ENCODE measurements at places on chromosomes 3 and 15.

DNA sequence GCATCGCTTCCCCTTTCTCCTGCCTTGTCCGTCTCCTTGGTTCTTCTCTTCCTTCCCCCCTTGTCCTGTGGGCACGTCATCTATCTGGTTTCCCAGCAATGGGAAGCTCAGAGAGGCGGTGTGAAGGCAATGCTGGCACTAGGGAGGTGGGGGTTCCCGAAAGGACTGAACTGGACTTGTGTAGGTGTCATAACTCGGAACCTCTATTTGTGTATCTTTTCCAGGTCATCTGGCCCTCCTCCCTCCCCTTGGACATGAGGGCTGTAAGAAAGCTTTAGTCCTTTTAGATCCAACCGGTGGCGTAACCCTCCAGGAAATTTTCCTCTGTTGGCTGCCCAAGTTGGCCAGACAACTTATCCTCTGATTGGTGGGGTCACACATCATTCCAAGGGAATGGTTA is 231.5 kb upstream of the TLE3 start:
- DNase-seq = no peak

DNA sequence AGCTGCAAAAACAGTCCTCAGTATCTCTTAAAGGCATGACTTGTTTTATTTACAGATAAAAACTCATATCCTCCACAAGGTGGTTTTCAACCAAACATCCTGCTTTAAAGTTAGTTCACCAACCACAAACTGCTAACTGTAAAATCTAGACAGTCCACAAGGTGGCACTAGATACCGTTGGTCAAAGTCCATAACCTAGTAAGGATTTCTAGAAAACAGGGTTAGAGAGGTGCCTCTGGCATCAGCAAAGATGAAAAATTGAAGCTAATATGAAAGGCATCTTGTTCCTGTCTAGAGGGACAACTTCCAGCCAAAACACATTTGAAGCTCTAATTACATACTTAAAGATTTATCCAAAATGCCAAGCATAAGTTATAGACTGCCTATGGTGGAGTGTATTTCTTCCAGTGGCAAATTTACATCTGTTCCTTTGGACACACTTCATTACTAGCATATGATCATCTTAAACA is 56.0 kb downstream of the ZMAT3 start:
- no peak for DNase-seq

DNA sequence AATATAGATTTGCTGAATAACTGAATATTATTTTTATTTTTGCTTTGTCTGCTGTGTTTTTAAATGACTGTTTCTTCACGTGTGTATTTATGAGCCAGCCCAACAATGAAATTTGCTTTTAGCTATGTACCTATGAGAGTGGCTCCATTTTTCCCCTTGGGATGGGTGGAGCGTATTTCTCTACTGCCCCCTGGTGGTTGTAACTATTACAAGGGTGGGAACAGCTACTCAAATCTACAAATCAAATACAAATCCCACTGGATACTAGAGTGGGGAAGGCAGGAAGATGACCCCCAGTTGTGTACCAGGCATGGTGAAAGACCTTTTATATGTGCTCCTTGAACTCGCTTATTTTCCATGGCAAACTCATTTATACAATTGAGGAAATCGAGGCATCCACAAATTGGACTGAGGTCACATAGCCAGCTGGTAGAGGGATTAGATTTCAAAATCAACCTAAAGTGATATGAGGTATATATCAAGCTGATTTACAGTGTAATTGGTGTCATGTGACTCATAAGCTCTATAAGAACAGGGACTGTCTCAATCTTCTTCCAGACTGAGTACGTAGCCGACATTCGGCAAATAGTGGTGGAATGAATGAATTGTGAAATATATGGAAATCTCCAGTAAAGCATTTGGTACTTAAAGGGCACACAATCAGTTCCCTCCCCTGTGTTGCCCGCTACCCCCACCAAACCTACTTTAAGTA is 69.5 kb upstream of the VEPH1 start:
- peak; percentile 80 for DNase-seq

GRCh38 chr3:171396048-171396447 is 64.2 kb downstream of the TNIK start:
- DNase-seq = no peak

GRCh38 chr3:111989061-111989678 is 9.6 kb upstream of the TAGLN3 start:
- DNase-seq = peak; percentile 57

DNA sequence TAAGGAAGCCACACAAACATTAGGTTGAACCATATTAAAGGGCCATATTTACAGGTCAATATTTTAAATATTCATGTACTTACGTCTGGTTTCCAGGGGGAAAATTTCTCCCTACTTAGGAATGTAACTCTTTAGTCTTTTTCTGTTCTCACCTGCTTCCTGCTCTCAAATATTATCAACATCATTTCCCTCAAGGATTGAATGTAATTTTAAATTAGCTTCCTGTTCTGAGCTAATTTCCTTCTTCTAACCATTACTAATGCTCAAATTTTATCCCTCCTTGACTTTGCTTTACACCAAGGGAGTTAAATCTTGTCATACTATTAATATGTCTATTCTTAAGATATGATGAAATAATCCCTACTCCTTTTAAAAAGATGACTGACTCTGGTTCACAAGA is 103.4 kb upstream of the UBP1 start:
- no peak for DNase-seq

GRCh38 chr15:74752531-74752930 is 3.9 kb downstream of the CYP1A2 start:
- peak; percentile 93 for DNase-seq

DNA sequence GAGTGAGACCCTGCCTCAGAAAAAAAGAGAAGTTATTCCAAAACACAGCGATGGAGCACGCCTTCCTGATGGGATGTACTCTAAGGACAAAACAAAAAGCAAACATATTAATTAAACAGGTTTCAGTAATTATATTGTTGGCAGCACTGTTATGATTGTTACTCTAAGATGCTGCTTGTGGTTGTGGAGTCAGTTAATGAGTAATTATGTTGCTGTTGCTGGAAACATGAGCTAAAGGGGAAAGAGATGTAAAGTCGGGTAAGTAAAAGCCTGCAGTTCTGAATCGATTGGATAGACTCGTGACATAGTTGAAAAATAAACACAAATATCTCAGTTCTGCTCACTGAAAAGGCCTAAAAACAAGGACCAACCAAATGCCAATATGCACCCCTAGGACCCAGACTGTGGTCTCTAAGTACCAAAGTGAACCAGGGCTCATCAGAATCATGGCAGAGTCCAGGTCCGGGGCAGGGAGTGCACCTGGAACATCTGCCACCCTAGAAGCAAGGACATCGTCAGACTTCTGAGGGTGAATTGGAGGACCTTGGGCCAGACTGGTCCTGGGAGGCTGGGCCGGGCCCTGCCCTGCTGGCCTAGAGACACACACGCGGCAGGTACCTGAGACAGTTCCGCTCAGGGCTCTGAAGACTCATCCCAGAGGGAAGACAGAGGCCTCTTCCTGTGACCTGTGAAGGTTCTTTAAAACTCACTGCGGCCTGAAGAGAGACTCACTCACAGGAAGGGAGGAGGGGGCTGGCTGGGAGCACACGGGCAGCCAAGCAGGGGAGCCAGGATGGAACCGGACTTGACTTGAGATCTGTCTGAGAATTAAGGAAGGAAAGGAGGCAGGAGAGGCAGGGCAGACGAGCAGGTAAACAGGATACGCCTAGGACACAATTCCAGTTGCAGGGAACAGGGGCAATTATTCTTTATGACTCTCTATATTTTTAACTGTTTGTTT is 140.5 kb downstream of the LRRK1 start:
- DNase-seq = peak; percentile 55

DNA sequence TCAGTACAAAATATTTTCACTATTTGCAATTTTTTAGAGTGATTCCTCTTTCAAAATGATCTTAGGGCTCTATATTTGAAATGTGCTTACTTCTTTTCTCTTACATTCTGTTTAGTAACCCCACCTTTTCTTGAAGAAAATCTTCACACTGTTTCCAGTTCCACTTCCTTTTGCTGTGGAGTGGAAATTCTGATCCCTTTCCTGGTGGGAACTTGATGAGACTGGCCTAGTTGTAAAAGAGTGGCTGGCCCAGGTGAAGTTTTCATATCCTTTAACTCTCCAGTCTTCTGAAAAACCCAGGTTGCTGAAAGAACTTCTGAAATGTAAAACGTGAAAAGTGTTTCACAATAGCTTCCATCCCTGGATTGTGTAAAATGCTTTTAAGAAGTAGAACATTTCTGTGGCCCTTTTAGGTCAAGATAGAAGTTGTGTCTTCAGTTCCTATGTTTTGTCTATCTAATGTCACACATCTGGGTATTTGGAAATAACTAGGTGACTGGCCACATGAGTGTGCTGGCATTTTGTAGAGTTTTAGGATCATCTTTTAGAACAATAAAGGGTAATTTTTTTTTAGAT is 84.8 kb upstream of the LRIG1 start:
- no peak for DNase-seq

GRCh38 chr3:128524374-128525299 is 31.6 kb upstream of the GATA2 start:
- no peak for DNase-seq

DNA sequence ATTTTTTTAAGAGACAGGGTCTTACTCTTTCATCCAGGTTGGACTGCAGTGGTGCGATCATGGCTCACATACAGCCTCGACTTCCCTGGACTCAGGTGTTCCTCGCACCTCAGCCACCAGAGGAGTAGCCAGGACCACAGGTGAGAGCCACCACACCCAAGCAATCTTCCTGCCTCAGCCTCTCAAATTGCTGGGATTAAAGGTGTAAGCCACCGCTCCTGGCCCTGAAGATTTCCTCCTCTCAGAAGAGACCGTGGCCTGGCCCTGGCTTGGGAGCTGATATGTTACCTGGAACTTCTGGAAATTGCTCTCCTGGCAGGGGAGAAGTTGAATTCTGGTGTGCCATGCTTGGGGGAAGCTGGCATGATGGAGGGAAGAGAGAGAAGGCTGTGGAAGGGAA is 36.2 kb downstream of the PPCDC start:
- no peak for DNase-seq

- DNase-seq = peak; percentile 89
Observed at GRCh38 chr15:81002331-81003096, 1.8 kb downstream of the TLNRD1 start.

- DNase-seq = peak; percentile 93
Observed at GRCh38 chr3:124846189-124846588, 41.0 kb downstream of the ITGB5 start.

DNA sequence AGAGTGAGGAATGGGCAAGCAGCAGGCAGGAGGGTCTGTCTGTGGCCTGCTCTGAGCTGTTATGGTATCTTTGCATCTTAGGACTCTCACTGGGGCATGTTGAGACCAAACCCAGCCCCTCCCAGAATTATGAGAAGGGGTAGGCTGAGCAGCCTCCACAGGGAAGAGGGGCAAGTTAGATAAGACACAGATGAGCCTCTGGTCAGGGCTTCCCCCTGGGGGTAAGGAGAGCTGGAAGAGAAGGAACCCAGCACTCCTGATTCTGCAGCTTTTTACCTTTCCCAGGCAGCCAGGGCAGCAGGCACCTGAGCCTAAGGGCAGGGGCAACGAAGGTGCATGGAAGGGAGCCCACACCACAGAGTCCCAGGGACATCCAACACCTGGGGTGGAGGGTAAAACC is 19.3 kb downstream of the DUOX1 start:
- DNase-seq = peak; percentile 25

- no peak for DNase-seq
Observed at GRCh38 chr3:99758502-99759177, 59.0 kb upstream of the CMSS1 start.

GRCh38 chr3:192928720-192929119 is 11.1 kb upstream of the MB21D2 start:
- no peak for DNase-seq

DNA sequence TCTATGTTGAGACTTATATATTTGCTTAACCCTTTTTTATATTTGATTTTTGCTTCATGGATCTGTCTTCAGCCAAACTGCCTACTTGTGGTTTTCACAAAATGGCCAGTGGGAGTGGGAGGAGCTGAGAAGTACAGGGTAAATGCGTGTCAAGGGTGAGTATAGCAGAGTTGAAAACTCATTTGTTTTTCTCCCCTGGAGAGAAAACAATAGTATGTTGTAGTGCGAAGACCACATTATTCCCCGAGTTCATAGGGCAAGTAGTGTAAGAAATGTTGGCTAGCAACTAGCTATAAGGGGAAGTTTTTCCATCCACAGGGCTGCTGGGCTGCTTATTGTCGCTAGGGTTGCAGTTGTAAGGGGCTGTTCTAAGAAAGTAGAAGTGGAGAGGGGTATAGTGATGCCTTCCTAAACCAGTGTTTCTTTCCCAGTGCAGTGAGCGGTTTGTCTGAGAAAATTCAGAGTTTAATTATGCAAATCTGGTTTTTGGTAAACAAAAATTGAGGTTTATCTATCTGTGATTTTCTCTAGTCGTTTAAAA is 153.8 kb upstream of the AZI2 start:
- no peak for DNase-seq

DNA sequence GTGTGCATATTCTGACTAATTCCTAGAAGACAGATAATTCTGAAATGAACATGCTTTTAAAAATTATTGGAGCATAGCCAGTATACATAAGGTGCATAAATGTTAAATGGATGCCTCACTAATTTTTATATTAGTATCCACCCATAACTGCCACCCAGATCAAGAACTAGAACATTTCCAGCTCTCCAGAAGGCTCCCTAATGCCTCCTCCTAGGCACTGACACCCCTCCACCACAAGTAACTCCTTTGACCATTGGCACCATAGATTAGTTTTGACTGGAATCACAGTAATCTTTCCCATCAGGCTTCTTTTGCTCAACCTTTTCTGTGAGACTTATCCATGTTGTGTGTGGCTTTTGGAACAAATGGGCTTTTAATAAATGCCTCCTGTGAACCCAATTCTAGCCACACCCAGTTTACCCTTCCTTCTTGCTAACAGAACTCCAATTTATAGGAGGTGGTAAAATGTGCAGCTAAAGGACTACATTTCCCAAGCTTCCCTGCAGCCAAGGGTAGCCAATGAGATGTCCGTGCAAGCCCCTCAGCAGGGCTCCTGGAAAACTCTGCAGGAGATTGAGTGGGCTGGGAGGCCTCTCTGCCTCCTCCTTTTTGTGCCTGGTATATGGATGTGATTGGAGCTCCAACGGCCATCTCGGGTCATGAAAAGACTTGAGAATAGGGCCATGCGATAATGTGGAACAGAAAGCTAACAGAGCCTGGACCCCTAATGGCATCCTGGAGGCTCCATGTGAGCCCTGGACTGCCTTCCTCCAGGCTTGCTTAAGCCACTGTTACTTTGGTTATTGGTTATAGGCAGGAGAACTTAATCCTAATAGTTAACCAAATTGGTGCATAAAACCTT is 322.6 kb upstream of the TLE3 start:
- DNase-seq = no peak

GRCh38 chr3:188974856-188975599 is 196.7 kb upstream of the TPRG1 start:
- DNase-seq = no peak

GRCh38 chr15:92394309-92395097 is 822 bp downstream of the ST8SIA2 start:
- no peak for DNase-seq

- DNase-seq = no peak
Observed at GRCh38 chr15:73740152-73741048, 12.8 kb downstream of the INSYN1 start.

DNA sequence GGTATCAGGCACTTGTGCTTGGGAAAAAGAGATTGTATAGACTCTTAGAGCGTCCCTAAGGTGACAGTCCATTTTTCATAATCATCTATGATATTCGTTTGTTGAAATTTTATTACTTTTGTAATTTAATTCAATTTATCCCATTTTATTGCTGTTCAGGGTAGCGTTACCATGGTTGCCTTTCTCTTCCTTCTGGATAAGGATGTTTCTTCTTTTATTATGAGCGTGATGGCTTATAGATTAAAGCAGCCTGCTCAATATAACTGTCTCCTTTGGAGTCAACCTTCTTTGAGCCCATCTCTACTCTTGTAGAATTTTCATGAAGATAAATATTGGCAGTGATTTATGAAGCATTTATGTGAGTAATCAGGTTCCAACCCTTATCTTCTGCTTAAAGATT is 182.0 kb downstream of the LRTM1 start:
- no peak for DNase-seq

All from osteoblast (primary cell).